ENCODE measurements at places on chromosomes 3 and 15.

- no peak for DNase-seq
These were observed 387.5 kb upstream of the ATP11B start for GRCh38 chr3:182405759-182406158.

DNA sequence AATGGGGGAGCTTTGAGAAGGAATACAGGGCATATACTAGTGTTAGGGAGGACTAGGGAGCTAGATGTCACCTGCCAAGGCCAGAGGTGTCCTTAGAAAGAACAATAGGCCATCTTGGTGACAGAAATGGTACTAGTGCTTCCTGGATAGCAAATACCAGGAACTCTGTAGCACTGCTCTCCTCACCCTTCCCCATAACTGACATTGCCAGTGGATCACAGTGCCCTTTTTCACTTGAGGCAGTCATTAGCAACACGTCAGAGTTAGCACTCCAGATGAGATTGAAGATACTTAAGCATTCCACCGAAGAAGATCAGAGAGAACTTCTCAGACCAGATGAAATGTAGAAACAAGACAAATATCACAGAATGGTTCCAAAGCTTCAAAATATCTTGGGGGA, 103.1 kb upstream of the PDZRN3 start:
- no peak for DNase-seq

DNA sequence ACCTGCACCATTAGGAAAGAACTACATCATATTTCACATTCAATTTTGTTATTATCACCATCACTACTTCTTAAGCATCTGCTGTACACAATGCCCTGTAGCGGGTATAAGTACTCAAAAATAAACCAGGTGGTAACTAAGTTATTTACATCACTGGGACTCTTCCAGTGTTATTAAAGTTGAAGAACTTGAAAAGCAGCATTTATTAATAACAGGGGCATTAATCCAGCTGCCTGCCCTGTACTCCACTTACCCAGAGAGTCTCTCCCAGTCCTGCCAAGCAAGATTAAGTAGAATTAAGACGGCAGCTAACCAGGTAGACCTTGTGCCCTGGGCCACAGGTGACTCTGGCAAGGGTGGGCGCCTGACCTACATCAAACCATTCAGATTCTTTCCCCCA, 65.2 kb downstream of the FHIT start:
- DNase-seq, result no peak

DNA sequence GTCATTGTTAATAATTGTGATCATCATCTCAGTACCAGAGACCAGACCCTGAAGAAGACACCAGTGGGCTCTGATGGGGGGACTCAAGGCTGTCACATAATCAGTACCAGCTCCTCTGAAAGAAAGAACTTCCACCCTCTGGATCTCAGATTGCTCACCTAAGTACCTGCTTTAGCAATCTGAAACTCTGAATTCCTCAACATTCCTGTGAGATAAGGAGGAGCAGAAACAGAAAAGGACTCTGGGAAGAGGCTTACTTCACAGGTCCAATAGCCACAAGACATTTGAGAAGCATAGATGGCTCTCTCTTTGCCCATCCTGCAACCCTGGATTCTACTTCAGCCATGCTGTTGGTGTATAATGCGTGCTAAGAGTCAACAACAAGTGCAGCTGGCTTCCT, 44.0 kb upstream of the OXTR start:
- no peak for DNase-seq

DNA sequence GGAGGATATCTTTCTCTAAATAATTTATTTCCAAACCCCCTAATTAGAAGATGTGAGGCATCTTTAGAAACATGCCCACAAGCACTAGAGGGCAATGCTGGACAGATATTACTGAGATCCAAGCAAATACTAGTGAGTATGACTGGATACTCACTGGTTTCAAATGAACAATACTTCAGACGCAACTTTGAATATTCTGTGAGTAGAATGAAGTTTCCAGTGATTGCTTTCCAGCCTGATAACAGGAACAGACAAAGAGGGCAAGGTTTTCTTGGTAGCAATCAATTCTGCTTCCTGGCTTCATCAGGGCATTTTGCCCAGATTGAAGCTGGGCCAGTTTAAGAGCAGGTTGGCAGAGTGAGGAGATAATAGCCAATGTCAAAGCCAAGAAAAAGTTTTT, 442.6 kb upstream of the PDZRN3 start:
- no peak for DNase-seq
